ENCODE measurements at places on chromosomes 7 and 10.

DNA sequence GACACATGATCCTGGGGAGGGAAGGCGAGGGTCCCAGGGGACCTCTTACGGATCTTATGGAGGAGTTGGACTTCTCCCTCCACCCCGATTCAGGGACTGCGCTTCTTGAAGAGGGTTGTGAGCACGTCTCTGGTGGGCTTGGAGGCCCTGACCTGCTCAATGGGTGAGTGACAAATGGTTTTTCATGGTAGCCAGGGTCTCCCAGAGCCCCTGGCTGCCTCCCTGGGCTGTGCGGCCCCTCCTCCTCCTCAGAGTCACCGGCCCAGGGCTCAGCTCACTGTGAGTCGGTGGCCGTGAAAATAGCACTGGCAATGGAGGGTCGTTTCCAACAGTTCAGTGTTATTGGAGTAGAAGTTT, 26.6 kb downstream of the INPP5A start:
- DNase-seq = no peak

GRCh38 chr10:44864051-44864450, 47.1 kb upstream of the TMEM72 start:
- DNase-seq = no peak

GRCh38 chr10:96255549-96256333, 15.6 kb downstream of the BLNK start:
- no peak for DNase-seq

DNA sequence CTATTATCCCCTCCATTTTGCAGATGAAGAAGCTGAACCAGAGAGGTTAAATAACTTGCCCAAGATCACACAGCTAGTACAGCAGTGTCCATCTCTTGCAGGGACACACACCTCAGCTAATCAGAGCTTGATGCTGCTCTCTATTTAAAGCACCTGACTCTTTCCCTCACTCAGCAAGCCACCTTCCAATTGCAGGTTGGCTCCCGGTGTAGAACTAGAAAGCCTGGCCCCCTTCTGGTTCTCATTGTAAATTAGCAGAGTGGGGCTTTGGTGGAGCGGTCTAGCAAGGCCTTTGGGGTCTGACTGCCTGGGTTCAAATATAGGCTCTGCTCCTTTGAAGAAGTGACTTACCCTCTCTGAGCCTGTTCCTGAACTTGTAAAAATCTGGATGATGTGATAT, 176.4 kb downstream of the NEURL1 start:
- DNase-seq = no peak

- no peak for DNase-seq
Measured at GRCh38 chr7:6590645-6591110, 857 bp downstream of the INTS15 start.

Data from NCI-H524 treated with DMSO at 0.1 percent for 48 hours (cell line).